CD4-positive, alpha-beta memory T cell (primary cell): ENCODE measurements at places on chromosomes 4 and X.

DNA sequence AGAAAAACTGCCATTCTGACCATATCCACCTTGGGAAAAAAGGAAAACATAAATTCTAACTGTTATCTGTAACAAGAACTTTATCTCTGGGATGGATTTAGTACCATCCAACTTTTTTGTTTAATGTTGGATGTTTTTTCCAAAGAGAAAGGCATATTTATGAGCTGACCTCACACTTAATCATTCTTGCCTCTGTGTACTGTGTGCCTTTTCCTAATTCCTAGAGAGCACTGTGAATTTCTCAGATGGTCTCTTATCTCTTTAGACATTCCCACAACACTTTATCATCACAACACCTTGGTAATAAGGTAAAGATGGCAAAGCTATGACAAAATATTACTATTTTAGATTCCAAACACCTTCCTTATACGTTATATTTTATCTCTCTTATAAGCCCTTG is 126.2 kb downstream of the COL4A6 start:
- no peak for DNase-seq

- no peak for DNase-seq
These were observed 53.1 kb upstream of the GIMD1 start for GRCh38 chr4:106421441-106422296.

- DNase-seq, result no peak
These were observed 52.8 kb downstream of the ADGRG4 start for GRCh38 chrX:136353526-136354093.

GRCh38 chrX:39760930-39761329 is 336.8 kb downstream of the BCOR start:
- DNase-seq, result no peak

DNA sequence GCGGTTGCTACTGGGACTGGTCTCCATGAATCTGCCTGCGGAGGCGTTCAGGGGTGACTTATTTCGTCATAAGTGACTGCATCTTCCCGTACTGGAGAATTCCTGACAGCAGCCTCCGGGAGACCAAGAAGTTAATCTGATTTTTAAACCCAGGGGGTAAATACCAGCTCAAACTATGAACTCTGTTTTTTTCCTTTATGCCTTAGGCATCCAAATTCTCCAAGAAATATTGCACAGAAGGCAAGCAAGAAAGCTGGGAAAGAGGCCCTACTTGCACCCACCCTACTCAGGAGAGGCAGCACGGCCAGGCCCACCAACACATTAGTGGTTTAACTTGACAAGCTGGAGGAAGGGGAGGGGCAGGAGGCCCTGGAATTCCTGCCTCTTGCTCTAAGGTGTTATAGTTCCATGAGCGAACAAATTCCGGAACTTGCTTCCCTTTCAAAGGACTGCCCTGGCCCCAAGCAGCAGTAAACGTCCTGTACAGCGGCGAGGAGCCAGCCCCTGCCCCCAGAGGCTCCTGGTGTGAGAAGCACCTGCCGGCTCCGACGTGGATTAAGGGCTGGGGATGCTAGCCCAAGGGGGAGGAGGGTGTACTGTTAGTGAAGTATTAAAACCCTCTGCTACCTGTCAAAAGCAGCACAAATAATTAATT is 177.2 kb downstream of the AFAP1 start:
- no peak for DNase-seq

DNA sequence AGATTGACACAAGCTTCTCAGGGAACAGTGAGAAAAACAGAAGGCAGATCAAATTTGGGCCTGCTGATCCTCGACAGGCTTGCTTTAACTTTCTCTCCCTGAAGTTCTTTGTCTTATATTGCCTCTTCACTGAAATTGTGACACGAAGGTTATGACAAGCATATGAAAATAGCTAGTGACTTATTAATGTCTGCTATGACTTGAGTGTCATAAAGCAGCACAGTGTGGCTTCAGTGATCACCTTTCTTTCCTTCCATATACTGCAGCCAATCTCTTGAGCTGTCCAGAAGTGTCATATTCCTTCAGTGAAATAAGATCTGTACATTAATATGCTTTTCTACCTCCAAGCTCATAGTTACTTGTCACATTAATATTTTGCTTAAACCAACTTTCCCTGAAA is 870.2 kb downstream of the C4orf33 start:
- DNase-seq, result no peak

GRCh38 chr4:42865572-42866189 is 26.8 kb upstream of the GRXCR1 start:
- DNase-seq, result peak; percentile 41

GRCh38 chr4:6359536-6360308 is 90.1 kb downstream of the WFS1 start:
- DNase-seq, result no peak

- DNase-seq, result no peak
These were observed 16.9 kb downstream of the PLAC1 start for GRCh38 chrX:134641346-134641745.

GRCh38 chr4:182451441-182451840 is 208.2 kb downstream of the TENM3 start:
- no peak for DNase-seq

GRCh38 chr4:153143527-153144348 is 60.5 kb upstream of the TRIM2 start:
- DNase-seq, result no peak

DNA sequence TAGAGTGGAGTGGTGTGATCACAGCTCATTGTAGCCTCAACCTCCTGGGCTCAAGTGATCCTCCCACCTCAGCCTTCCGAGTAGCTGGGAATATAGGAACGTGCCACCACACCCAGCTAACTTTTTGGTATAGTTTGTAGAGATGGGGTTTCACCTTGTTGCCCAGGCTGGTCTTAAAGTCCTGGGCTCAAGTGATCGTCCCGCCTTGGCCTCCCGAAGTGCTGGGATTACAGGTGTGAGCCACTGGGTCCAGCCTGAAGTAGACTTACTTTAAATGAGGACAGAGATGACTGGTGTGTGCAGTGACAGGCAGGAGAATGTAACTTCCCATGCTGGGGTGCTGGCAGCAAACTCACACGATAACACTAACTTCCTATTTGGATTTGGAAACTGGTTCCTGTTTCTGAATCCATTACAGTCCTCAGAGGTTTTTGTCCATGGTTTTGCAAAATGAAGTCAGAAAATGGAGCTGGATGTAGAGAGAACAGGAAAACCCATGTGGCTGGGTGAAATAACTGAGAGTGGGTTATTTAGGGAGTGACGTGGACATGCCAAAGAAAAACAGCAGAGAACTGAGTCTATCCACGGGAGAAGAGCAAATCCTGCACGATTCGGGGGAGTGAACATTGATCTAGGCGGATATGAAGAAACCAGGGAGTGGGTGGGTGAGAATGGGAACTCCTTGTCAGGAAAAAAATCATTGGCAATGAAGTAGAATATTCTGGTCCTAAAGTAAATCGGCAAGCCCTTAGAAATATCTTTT is 95.6 kb downstream of the GATB start:
- DNase-seq, result no peak

DNA sequence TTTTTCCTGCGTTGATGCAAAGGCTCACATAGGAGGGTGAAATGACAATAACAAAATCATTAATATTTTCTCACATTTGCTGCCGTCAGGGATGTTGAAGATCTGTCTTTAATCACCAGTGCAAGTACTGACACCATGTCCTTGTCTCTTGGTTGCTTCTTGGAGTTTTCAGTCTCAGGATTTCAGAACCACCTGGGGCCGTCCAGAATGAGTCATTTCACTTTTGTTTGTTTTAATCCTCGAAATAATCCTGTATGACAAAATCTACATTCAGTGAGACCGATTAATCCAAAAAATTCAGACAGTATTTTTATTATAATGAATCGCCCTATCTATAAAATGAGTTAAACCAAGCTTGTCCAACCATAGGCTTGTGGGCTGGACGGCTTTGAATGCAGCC is 47.2 kb downstream of the NEIL3 start:
- no peak for DNase-seq

DNA sequence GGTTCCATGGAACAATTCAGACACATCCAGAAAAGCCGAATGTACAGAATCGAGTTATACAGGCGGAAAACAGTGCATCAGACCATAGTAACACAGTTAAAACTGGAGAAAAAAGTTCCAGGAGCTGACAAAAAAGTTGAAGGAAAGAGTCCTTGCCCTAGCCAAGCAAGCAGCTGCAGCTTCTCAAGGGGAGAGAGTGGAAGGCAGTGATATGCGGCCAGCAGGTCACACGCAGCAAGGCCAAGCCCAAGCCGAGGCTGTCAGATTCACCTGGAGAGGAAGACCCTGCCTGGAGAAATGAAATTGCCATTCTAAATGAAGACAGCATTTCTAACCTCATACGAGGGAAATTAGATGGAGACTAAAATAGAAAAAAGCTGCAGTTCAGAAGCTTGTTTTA is 55.8 kb downstream of the RGS12 start:
- DNase-seq, result no peak

DNA sequence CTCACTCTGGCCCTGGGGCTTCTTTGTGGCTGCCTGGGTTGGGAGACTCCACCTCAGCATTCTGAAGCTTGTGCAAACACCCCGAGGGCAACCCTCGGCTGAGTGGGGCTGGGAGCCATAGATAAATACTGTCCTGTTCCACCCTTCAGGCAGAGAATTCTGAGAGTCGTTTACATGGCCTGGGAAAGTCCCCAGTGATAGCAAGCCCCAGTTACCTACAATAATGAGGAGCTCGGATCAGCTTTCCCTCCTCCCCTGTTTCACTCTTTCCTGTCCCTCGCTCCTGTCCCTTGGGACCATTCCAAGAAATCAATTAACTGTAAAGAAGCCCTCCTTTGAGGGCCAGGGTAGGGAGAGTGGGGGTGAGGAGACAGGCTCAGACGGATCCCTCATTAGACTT is 31.6 kb upstream of the DDX3X start:
- DNase-seq, result no peak

DNA sequence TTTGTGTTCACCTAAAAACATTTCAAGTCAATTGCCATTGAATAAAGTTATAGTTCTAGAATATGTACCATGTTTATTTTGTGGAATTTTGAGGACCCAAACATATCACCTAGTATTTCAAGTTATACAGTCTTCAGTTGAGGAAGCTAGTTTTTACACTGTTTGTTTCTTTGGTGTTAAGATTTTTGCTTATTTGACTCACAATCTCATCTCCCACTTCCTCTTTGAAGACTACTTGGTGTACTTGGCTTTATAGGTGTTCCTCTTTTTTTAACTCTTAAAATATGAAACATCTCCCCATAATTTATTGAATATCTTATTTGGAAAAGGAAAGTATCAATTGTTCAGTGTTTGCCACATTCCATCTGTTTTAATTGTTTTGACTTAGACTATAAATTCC is 675.4 kb downstream of the RAPGEF2 start:
- no peak for DNase-seq

DNA sequence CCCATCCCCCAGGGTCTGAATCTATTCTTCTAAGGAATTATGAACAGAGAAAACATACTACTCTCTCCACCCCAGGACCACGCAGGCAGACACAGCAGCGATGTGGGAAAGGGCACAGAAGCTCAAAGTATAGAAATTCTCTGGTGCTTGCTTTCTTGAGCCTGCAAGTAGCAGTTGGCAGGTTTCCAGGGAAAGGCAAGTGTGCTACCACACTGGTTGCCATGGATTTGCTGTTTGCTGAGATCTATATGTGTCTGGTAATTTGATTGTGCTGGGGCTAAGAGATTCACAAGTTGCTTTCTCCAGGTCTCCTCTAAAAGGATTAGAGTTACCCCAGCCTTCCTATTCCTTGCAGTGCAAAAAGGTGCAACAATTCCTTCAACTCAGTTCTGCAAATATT is 83.1 kb downstream of the GUCY2F start:
- DNase-seq, result no peak

- DNase-seq, result no peak
These were observed 206.6 kb downstream of the ADGRL3 start for GRCh38 chr4:61406677-61407076.

- no peak for DNase-seq
These were observed 118.6 kb downstream of the SPCS3 start for GRCh38 chr4:176438401-176438800.

DNA sequence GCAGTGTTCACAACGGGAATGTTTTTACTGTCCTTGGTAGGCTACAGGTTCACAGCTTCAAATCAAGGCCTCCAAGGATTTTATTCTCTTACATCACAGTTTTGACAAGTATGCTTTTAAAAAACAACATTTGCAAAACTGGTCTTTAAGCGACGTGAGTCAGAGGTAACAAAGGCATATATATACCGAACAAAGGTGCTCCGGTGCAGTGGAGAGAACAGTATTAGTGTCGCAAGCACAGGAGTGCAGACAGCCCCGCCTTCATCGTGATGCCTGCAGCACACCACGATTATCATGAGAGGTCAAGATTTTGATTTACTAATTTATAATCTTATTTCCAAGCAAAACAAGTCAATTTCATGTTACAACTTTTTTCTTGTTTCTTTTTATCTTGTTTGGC is 90.8 kb downstream of the GATB start:
- no peak for DNase-seq

- DNase-seq, result no peak
These were observed 1.8 kb downstream of the TTC29 start for GRCh38 chr4:146943691-146944375.

DNA sequence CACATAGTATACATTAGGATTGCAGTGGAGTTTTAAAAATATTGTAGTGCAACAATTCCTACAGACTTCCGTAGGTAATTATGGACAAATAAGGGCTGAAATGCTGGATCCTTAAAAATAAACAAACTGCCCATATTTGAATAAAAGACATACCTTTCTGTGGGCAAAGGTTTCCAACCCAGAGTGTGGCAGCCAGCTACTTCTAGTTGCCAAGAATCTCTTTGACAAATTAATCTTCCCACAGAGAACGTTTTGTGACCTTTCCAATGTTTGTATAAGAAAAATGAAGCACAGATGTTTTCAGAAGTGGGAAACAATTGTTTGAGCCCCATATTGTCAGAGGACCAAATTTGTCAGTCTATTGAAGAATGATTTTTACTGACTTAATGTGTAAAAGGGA is 21.1 kb downstream of the GRPR start:
- DNase-seq, result no peak

- no peak for DNase-seq
These were observed 29.8 kb upstream of the RELL1 start for GRCh38 chr4:37715889-37716402.

- DNase-seq, result no peak
These were observed 18.1 kb upstream of the MMRN1 start for GRCh38 chr4:89876548-89876947.

DNA sequence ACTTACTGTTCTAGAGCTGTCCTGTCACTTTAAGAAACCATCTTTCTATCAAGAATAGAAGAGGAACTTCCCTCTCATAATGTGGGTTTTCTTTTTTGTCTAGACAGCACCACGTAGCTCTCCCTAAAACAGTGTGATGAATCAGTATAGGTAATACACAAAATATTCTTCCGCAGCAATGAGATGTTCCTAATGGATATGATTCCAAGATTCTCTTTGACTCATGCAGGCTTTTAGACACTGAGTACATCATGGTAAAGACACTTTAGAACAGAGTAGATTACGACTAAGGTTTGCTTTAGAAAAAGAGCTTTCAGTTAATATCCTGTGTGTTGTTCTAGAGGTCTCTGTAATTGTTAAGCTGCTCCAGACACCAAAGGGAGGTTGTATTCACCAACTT is 69.8 kb downstream of the PTTG2 start:
- no peak for DNase-seq

- DNase-seq, result no peak
These were observed 78.0 kb upstream of the CLNK start for GRCh38 chr4:10762561-10762960.

GRCh38 chr4:57425610-57426009 is 315.4 kb upstream of the IGFBP7 start:
- no peak for DNase-seq

- no peak for DNase-seq
These were observed 17.7 kb upstream of the HERC5 start for GRCh38 chr4:88439161-88439760.
